ENCODE measurements at places on chromosomes 1 and 21.
A peak's percentile ranks its signal among the peaks of the same experiment; 100 is the strongest.

- DNase-seq = no peak
Observed at GRCh38 chr1:3547055-3548005, 64.0 kb downstream of the MEGF6 start.

- no peak for DNase-seq
Observed at GRCh38 chr1:100573960-100574359, 36.0 kb downstream of the GPR88 start.

DNA sequence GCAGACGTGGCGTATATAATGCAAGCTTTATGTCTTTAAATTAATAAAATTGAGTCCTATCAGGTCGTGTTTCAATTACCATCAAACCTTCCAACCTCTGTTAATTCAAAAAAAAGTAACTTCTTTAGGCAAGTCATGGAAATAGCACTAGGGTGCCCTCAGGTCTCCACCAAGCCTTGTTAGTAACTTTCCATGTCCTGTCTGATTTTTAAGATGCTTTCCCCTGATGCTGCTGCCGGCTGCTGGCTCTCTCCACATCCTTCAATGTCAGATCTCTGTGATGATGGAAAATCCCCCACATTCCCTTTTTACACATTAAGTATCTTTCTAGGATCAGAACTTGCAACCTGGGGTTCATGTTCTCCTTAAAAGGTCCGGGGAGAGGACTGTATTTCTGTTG, 3.0 kb downstream of the ERG start:
- DNase-seq = no peak

DNA sequence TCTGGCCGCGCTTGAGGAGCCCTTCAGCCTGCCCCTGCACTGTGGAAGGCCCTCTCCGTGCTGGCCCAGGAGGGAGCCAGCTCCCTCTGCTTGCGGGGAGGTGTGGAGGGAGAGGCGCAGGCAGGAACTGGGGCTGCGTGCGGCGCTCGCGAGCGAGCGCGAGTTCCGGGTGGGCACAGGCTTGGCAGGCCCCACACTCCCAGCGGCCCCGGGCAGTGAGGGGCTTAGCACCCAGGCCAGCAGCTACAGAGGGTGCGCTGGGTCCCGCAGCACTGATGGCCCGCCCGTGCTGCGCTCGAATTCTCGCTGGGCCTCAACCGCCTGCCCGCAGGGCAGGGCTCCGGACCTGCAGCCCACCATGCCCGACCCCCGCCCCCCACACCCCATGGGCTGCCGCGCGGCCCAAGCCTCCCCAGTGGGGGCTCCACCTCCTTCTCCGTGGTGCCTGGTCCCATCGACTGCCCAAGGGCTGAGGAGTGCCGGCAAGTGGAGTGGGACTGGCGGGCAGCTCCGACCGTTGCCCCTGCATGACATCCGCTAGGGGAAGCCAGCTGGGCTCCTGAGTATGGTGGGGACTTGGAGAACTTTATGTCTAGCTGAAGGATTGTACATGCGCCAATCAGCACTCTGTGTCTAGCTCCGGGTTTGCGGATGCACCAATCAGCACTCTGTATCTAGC, 46.0 kb downstream of the COL24A1 start:
- no peak for DNase-seq

- DNase-seq = no peak
Observed at GRCh38 chr1:218247339-218247738, 37.8 kb upstream of the RRP15 start.

- no peak for DNase-seq
Observed at GRCh38 chr1:172719066-172719627, 60.2 kb downstream of the FASLG start.

DNA sequence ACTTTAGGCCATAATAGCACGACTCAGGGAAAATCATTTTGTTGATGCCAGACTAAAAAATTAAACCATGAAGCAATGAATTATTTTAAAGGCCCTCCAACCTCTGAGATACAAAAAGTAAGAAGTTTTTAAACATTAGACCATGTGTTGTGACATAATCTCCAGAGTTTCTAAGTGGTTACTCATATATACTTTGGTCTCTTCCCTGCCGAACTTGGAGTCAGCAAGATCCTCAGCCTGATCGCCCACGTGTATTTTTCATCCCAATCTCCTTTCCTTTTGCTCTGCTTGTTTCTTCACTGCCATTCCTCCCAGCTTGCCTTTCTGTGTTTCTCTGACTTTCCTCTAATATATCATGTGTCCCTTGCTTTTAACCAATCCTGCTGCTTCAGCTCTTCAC, 3.8 kb downstream of the ARV1 start:
- no peak for DNase-seq

DNA sequence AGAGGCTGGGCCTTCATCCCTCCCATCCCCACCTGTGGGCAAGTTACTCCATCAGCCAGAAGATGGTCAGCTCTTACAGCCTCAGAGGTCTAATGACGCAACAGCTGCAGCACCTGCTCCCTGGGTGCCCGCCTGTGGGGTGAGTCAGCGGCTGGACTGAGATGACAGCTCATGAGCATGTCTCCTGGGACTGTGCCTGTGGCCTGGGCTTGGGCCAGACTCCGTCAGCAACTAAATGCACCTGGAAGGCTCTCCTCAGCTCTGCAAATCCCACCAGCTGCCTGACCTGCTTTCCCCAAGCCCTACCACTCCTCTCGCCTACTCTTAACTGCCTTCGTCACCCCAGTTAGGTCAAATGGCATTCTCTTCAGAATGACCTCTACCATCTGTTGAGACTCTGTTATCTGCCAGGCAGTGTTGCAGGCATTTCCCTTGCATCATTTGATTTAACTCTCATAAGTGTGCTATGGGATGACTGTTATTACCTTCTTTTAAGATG, 47.7 kb downstream of the ETS2 start:
- DNase-seq = peak; percentile 18
